ENCODE measurements at places on chromosomes 12 and 14. TPM values are rescaled to one million over a fixed set of nuclear protein-coding genes. Genes with fewer than 3 reads are reported as not detected.

Gene FOS
- total RNA-seq = 18.9 TPM

Gene RNASE4
- 7.0 TPM for total RNA-seq

Gene ZDHHC22
- not detected for total RNA-seq

Gene CD163
- total RNA-seq = not detected

Gene KRT2
- not detected for total RNA-seq

Gene VRTN
- not detected for total RNA-seq

Gene A2ML1
- 0.72 TPM for total RNA-seq

Gene PZP
- not detected for total RNA-seq

Gene DRAM1
- total RNA-seq = 51.3 TPM

Gene GDF3
- total RNA-seq = not detected

Gene TSHR
- not detected for total RNA-seq

Gene TAS2R19
- 4.9 TPM for total RNA-seq

Gene CLEC1A
- not detected for total RNA-seq

Gene WNT1
- not detected for total RNA-seq

Gene HOXC10
- 5.2 TPM for total RNA-seq

Gene ALDH1L2
- 30.5 TPM for total RNA-seq

Gene PPM1H
- total RNA-seq = 0.88 TPM

Gene TROAP
- 0.44 TPM for total RNA-seq

Gene KCNMB4
- 1.4 TPM for total RNA-seq

Gene BHLHE41
- 1.6 TPM for total RNA-seq

Gene LRTM2
- not detected for total RNA-seq

Gene SLC25A3
- total RNA-seq = 815 TPM

Gene XPOT
- total RNA-seq = 144 TPM

Gene LRRK2
- 1.1 TPM for total RNA-seq

Gene FIGNL2
- total RNA-seq = 0.22 TPM

Gene RNASE7
- not detected for total RNA-seq

Gene YBX3
- total RNA-seq = 150 TPM

Gene GPR68
- 6.1 TPM for total RNA-seq

Gene RASSF9
- total RNA-seq = 0.14 TPM

Gene BRAP
- 22.0 TPM for total RNA-seq

Gene NPAS3
- not detected for total RNA-seq

Gene PRKAG1
- total RNA-seq = 86.2 TPM
